WERI-Rb-1 (cell line): ENCODE measurements at places on chromosomes 4 and X.

GRCh38 chr4:70849291-70849690, 9.6 kb upstream of the GRSF1 start:
- no peak for DNase-seq

DNA sequence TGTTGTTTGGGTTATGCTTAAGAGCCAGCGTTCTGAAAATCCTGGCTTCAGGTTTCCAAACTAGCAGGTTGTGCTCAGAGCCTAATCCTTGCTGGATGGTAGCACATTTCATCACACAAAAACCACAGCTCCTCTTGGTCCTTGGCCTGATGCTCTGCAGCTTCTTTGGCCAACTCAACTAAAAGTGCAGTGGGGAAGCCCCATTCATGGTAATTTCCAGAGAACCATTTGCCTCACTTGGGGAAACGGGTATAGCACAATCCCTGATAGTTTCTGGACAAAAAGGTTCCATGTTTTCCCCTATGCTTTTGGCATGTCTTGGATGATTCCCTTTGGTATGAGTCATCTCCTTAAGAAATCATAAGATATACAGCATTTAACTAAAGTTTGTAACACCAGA, 78.7 kb downstream of the SYNPO2 start:
- DNase-seq = no peak

DNA sequence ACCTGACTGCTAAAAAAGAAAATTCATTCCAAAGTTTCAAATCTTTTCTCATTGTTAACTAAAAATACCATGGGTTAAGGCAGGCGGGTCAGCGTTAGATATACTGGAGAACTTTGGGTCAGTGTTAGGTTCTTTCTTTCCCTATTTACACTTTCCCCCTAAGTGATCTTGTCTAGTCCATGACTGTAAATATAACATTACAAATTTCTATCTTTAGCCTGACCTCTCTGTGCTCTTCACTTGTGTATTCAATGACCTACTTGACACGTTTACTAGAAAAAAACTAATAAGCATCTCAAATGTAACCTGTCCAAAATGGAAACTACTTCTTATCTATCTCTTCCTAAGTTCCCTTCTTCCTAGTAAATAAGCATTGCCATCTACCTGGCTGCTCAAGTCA, 95.3 kb downstream of the JADE1 start:
- no peak for DNase-seq

GRCh38 chr4:10089346-10089745, 27.3 kb downstream of the WDR1 start:
- peak; percentile 36 for DNase-seq

DNA sequence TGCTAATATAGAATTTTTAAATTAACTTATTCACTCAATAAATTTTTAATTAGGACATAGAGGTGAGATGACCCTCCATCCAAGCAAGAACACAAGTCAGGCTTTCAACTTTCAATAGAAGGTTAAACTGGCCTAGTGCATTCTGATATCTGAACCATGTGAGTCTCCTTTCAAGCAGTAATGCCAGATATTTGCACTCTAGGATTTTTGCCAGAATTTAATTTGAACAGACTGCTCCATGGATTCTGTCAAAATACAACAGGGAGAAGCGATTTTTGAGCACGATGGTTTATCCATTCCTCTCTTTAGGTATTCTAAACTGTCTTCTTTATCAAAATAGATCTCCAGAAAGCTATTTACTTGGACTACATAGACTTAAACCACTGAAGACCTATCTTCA, 72.0 kb upstream of the DCLK2 start:
- no peak for DNase-seq

GRCh38 chr4:182338063-182338462, 94.9 kb downstream of the TENM3 start:
- no peak for DNase-seq

GRCh38 chr4:11441194-11441556, 12.5 kb upstream of the HS3ST1 start:
- no peak for DNase-seq

DNA sequence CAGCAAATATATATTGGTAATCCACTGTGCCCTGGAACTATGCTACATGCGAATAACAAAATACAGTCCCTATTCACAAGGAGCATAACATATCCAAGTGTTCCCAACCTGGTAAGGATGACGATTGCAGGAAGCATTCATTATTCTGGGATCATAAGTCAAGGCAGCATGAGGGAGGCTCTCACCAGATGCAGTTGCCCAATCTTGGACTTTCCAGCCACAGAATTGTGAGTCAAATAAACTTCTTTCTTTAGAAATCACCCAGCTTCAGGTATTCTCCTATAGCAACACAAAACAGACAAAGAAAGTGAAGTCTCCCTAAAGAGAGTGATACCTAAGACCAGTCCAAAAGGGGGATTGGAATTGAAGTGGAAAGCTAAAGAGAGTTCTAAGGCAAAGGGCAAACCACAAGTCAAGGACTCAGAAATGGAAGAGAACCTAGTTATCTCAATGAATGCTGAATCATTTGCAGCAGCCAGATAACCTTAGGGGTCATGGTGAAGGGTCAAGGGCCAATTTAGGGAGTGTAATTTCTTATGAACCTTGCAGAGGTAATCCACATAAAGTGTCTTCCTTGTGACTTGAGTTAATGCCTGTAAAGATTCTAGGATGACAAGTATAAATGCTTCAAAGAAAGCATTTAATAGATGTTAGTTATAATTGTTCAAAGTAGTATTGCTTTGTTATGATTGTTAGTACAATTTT, 103.1 kb upstream of the PCDH7 start:
- no peak for DNase-seq

DNA sequence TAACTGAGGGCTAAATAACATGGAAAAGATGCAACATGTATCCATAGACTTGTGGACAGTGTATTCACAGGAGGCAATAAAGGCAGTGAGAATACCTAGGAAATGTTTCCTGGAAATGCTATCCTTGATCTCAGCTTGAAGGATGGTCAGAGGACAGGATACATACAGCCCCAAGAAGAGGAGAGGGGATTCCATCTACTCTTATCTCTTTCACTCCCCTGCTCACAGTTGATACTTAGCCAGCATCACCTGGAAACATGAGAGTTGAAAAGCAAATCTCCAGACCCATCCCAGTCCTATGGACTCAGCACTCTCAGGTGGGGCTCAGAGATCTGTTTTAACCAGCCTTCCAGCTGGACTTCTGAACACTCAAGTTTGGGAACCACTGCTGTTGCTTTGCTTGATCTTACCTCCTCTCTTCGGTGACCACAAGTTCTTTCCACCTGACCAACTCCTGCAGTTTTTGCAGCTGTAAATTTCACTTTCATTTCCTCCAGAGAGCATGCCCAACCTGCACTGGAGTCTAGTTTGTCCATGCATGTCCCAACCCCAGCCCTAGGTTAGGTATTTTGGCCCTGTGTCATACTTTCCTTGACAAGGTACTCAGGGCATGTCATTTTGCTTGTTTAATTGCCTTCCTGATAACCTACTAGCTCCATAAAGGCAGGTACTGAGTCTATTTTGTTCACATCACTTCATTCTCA, 10.4 kb downstream of the RELL1 start:
- DNase-seq = no peak

GRCh38 chr4:8728536-8729407, 136.2 kb downstream of the CPZ start:
- DNase-seq = no peak

DNA sequence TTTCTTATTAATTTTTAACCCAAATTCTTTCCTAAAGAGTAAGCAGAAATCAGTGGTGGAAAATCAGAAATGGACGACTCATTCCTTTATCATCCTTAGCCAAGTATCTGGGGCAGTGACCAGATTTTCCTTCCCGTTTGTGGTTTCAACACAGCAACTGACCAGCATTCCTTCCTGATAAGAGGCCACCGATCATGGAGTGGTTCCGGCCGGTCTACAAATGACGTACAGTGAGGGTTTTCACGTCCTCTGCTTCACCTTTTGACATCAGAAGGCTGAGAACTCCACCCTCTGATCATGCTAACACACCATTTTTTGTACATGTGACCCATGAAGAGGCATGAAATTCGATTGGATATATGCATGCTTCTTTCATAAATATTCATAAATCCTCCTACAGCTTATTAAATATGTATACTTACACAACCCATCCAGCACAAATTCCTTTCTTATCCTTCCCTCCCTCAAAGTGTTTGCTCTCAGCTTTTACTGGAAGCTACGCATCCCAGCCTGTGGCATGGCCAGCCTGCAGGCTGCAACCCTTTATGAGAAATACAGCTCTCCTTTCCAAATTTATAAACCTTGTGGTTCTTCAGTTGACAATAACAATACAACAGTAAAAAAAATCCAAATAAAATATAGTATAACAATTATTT, 173.0 kb upstream of the CASK start:
- DNase-seq = no peak

- no peak for DNase-seq
Observed at GRCh38 chrX:84118315-84118714, 69.7 kb downstream of the RPS6KA6 start.

DNA sequence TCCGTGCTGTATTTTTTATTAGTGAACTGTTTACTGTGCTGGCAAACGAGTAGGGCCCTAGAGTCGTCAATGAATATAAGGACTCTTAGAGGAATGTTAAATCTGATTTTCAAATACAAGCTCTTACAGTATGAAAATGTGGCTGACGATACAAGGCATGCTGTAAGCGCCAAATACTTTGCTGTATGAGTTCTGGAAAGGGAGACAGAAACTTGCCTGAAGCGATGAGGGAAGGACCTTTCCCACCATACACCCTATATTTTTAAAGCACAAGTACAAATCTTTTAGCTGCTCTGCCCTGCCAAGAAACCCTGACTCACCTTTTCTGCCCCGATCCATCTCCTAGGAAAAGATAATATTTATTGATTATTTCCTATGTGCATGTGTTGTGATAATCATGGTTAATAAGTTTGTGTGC, 15.7 kb upstream of the RUFY3 start:
- DNase-seq = no peak

DNA sequence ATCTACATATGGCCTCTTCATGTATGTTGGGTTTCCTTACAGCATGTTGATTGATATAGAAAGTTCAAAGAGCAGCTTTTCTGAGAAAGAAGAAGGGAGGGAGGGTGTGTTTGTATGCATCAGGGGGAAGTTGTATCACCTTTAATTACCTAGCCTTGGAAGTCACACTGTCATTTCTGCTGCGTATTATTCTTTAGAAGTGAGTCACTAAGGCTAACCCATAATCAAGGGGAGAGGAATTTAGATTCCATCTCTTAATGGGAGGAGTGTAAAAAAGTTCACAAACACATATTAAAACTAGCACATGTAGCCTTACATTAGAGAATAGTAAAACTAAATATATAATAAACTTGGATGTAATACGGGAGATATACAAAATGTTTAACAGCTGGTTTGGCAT, 86.5 kb upstream of the CBLL2 start:
- no peak for DNase-seq

DNA sequence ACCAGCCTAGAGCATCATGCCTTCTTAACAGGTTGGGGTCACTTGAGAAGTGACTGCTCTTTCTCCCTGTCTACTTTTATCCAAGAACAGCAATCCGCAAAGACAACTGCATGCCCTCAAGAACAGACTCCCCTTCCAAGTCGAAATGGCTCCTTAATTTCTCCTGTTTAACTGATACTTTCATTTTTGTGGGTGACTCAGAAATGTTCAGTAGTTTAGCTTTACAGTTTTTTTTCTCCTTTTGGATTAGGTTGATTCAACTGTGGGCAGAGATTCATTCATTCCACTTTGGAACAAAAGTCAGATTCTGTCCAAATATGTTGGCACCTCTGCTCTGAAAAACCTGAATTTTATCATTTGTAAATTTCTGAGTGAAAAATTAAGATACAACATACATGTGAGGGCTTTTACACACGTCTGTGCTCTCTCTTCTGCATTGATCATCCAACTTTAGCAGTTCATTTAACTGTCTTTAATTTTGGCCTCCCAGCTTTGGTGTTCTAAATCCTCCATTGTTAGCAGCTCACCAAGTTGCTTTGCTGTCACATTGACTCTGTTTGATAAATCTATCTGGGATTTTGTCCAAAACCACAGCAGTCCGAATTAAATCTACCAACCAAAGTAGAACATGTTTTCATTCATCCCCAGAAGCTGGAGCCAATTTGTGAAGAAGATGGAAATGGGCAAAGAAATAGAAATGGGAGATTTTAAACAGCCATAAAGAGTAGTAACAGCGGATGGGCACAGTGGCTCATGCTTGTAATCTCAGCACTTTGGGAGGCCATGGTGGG, 50.0 kb downstream of the HOPX start:
- no peak for DNase-seq

GRCh38 chr4:41670530-41670929, 78.0 kb downstream of the PHOX2B start:
- no peak for DNase-seq

GRCh38 chr4:3445111-3445820, 3.5 kb downstream of the HGFAC start:
- DNase-seq = no peak
